Activated T-cell treated with anti-CD3 and anti-CD28 coated beads, Interleukin-2, amount 50 U/mL, for 72 hours (primary cell): ENCODE measurements at places on chromosomes 13 and 19. TPM values are rescaled to one million over a fixed set of nuclear protein-coding genes. Genes with fewer than 3 reads are reported as not detected.

NPAS1 gene
- total RNA-seq, result 0.55 TPM

C19orf85 gene
- not detected for total RNA-seq

N4BP2L1 gene
- total RNA-seq, result 38.4 TPM

CLDND2 gene
- total RNA-seq, result 14.0 TPM

CPT1C gene
- 1.9 TPM for total RNA-seq

ISYNA1 gene
- 20.5 TPM for total RNA-seq

PLEKHG2 gene
- total RNA-seq, result 92.1 TPM

SULT2B1 gene
- not detected for total RNA-seq

DDA1 gene
- 40.2 TPM for total RNA-seq

KIR2DL4 gene
- total RNA-seq, result 0.60 TPM

GPR183 gene
- total RNA-seq, result 32.8 TPM

SPACA7 gene
- total RNA-seq, result not detected

VSTM2B gene
- total RNA-seq, result not detected

LHB gene
- total RNA-seq, result not detected

FAM216B gene
- not detected for total RNA-seq

C19orf33 gene
- not detected for total RNA-seq

DZIP1 gene
- 0.19 TPM for total RNA-seq

SIGLEC7 gene
- total RNA-seq, result not detected

LILRA1 gene
- total RNA-seq, result not detected

FBXL3 gene
- 40.3 TPM for total RNA-seq

GPC6 gene
- total RNA-seq, result not detected

MYCBP2 gene
- total RNA-seq, result 86.6 TPM

SBK2 gene
- total RNA-seq, result not detected

NPHS1 gene
- 0.22 TPM for total RNA-seq

GNG7 gene
- 1.3 TPM for total RNA-seq

PRRG2 gene
- 1.1 TPM for total RNA-seq

TBXA2R gene
- total RNA-seq, result 1.5 TPM

PRSS57 gene
- total RNA-seq, result 0.22 TPM

RAD23A gene
- 159 TPM for total RNA-seq

CD79A gene
- total RNA-seq, result 12.3 TPM

P2RY11 gene
- total RNA-seq, result 65.4 TPM

CBY2 gene
- total RNA-seq, result 0.32 TPM

SBK3 gene
- not detected for total RNA-seq

VPS36 gene
- 38.8 TPM for total RNA-seq

MATK gene
- total RNA-seq, result 15.5 TPM

LILRB5 gene
- total RNA-seq, result not detected

KLK2 gene
- total RNA-seq, result 0.63 TPM

ZGLP1 gene
- total RNA-seq, result 5.9 TPM

OR7A5 gene
- total RNA-seq, result not detected

NKG7 gene
- 261 TPM for total RNA-seq

CHST8 gene
- total RNA-seq, result not detected

ZFR2 gene
- not detected for total RNA-seq

ELSPBP1 gene
- not detected for total RNA-seq

MIR17HG gene
- 15.7 TPM for total RNA-seq

OR4F17 gene
- not detected for total RNA-seq

FAM83E gene
- total RNA-seq, result 7.5 TPM

SAE1 gene
- total RNA-seq, result 232 TPM

INSL3 gene
- total RNA-seq, result 12.5 TPM

ADAT3 gene
- 4.5 TPM for total RNA-seq

CHAF1A gene
- total RNA-seq, result 79.7 TPM

SMIM24 gene
- 0.88 TPM for total RNA-seq
